ENCODE measurements at places on chromosomes 4 and X.

DNA sequence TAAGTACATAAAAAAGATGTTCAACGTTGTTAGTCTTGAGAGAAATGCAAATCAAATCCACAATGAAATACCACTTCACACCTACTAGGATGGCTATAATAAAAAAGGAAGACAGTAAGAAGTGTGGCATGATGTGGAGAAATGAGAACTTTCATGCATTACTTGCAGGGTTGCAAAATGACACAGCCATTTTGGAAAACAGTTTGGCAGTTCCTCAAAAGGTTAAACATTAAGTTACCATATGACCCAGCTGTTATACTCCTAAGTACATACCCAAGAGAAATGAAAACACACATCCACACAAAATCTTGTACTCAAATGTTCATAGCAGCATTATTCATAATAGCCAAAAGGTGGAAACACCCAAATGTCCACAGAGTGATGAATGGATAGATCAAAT, 25.8 kb upstream of the LIMCH1 start:
- DNase-seq: no peak

DNA sequence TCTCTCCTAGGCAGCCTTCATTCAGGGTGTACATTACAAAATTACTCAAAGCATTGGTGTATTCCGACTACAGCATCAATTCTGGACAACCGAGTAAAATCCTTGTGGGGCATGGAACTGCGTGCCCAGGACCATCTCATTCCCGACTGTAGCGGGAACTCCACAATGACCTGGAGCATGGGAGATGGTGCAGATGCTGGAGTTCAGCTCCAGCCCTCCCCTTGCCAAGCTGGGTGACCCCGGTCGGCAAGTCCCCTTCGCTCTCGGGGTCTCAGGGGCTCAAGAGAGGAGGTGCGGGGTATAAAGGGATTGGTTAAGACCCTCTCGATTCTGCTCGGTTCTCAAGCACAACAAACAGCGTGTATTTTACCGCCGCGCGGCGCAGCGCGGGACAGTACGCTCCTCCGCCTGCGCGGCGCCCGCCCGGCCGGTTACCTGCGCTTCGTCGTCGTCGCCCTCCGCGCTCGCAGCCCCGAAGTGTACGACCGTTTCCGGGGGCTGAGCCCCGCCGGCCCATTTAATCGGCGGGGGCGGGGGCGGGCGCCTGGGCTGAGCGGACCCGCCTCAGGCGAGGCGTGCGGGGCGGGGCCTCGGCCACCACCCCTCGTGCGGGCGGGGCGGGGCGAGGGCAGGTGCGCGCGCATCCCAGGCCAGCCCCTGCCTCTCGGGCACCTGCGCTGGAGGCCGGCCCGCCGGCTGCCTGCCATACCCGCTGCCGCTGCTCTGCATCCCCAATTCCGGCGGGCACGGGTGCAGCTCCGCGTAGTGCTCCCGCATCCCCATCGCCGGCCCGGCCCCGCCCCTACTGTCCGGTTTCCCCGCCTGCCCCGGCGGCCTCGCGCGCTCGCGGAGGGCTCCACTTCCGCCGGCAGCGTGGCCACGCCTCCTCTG, at the start of gene G6PD:
Gene G6PD, minus strand, starts transcription at position 493 of the 891 bp plus-strand sequence. CDS start 691 bp downstream, outside the sequence.
- peak; percentile 50 for DNase-seq

- DNase-seq: no peak
These were observed 19.6 kb downstream of the WDR1 start for GRCh38 chr4:10096978-10097335.

DNA sequence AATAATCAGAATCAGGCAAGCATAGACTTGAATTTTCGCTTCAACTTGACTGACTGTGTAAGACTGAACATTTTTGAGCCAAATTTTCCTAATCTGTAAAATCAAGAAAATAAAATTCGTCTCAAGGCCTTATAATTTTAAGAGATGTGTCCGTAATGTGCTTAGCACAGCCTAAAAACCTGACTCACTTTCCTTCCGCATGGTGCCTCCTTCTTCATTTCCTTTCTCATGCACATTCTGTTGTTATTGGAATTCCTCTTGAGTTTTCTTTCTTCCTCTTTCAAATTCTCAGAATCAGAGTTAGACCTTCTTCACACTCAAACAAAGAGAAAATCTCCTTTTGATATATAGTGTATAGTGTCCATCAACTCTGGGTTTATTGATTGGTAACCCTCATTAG, 208.9 kb upstream of the SLIT2 start:
- DNase-seq: no peak

DNA sequence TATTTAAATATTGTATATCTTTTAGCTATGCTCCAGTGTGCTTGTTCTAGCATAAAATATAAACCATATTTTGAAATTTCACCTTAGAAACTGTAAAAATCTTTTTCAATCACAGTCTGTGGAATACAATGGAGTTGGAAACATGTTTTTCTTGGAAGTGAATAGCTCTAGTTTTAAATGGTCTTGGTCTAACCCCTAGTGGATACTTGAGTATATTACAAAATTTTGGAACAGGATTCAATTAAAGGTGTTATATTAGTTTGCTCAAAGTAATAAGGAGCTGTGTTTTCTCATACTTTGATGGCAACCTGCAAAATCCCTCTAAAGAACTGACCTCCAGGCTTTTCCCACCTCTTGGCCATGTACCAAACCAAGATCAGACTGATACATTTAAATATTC, 48.2 kb downstream of the STK26 start:
- no peak for DNase-seq

GRCh38 chr4:41528512-41529205, 9.3 kb upstream of the LIMCH1 start:
- DNase-seq: no peak

DNA sequence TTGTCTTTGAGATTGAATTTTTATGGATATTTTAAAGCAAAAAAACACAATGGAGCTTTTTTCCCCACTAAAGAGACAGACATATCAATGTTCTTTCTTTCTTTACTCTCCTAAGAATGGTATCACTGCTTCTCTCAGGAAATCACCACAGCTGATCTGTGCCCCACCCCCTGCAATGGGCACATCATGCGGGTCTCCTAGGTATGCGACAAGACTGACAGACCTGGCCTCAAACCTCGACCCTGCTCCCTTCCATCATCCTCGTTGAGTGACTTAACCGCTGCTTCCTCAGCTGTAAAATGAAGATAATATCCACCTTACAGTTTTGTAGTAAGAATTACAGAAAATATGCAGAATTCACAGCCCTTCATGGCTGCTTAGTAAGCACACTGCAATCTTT, 58.3 kb downstream of the LEF1 start:
- DNase-seq: no peak

- no peak for DNase-seq
These were observed 391 bp downstream of the UBL4A start for GRCh38 chrX:154486052-154486395.

- DNase-seq: no peak
These were observed 433.9 kb upstream of the CPEB2 start for GRCh38 chr4:14568351-14568750.

GRCh38 chr4:94420356-94420755, 31.4 kb upstream of the PDLIM5 start:
- DNase-seq: no peak

DNA sequence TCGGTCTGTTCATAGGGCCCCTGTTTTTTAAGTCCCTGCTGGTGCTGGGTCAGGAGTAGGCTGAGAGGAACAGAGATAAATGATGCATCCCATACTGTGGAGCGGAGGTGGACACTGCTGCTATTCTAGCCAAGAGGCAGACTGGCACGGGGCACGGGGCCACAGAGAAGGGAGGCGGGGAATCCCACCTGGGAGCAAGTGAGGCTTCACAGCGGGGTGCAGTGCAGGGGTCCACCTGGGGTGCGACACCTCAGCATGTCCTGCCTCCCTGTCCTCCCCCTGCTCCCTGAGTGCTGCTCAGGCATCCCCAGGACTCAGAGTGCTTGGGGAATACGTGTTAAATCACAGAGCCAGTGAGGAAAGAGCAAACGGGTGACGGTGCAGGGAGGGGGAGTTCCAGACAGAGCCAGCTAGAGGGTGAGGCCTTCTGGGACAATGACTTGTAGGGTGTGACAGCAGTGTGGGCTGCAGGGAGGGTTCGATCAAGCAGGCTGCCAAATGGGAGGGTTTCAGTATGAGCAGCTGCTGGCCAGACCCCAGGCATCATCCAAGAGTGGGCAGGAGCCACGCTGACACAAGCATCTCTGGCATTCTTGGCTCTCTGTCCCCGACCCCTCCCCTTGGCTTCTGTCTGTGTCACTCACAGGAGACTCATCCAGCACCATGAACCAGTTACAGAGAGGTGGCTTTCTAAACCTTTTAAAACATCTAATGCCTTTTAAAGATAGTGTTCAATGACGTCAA, 13.7 kb upstream of the HTRA3 start:
- no peak for DNase-seq

- no peak for DNase-seq
These were observed 37.6 kb downstream of the RBM47 start for GRCh38 chr4:40592034-40592433.

Data from NCI-H2029 (cell line).